ENCODE measurements at places on chromosomes 3 and 15.

DNA sequence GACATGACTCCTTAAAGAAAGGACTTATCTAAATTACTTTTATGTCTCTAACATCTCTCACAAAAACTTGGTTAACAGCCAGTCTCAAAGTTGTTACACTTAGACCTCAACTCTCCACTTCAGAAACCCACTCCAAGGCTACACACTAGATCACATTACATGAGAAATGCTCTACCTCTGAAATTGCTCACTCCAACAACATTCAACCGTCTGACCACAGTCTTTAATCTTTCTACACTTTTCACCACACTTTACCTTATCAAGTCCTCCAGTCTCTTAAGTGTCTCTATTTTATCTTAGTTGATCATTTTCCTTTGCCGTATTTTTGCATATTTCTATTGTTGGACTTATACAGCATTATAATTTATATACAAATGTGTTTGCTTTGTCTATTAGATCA, 5.8 kb downstream of the SLC12A6 start:
- DNase-seq = no peak

DNA sequence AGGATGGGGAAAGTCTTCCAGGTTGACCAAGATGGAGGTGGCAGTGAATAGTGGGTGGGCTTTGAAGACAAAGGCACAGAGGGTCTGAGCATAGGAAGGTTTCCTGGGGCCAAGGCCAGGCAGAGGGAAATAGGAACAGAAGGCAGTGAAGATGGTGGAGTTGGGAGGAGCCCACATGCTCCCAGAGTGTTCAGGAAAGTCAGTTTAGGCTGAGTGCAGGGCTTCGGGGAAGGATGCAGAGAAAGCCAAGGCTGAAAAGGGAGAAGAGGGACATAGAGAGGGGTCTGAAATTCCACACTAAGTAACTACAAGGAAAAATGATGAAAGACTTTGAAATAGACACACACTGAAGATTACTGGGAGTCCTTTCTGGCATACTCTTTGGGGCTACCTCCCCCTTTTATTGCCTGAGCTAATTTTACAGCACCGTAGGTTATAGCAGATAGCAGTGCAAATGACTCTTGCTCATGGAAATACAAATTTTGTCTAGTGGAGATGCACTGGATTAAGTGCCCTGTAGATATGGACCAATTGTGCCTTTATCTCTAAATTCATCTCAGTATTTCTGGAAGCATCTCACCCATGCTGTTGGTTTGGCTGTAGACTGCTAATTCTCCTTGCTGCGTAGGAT, 3.8 kb downstream of the CX3CR1 start:
- DNase-seq = no peak

- DNase-seq = no peak
Measured at GRCh38 chr15:63380151-63380807, 1.4 kb downstream of the CA12 start.

DNA sequence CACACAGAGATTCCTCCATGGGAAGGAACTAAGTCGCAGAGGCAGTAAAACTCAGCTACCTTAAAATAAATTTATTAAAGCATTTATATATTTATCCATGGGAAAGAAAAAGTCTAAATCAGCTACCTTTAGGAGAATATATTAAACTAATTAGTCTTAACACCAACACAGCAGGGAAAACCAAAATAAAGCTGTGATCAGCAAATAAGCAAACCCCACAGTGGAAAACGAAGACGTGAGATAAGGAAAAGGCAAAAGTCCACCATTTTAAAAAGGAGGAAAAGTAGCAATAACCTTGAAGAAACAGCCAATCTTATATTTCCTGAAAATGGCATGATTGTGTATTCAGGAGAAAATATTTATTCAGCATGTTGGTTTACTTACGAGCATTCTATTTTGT, 473.0 kb upstream of the ROBO2 start:
- no peak for DNase-seq

DNA sequence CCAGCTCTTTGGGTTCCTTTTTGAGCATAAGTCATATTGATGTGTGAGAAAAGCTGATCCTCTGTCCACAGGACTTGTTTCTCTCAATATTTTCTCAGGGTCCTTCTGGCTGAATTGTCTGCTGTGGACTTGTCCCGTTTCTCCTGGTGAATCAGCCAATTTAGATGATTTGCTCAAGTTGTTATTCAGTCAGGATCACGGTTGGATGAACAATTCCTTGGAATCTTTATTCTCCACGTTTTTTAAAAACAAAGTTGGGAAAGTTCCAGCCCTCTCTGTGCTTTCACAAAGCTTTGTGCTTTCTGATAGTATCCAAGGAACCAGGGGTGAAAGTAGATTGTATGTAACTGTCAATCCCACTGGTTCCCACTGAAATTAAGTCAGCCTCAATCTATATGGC, 61.3 kb downstream of the LRRC3B start:
- DNase-seq = no peak

DNA sequence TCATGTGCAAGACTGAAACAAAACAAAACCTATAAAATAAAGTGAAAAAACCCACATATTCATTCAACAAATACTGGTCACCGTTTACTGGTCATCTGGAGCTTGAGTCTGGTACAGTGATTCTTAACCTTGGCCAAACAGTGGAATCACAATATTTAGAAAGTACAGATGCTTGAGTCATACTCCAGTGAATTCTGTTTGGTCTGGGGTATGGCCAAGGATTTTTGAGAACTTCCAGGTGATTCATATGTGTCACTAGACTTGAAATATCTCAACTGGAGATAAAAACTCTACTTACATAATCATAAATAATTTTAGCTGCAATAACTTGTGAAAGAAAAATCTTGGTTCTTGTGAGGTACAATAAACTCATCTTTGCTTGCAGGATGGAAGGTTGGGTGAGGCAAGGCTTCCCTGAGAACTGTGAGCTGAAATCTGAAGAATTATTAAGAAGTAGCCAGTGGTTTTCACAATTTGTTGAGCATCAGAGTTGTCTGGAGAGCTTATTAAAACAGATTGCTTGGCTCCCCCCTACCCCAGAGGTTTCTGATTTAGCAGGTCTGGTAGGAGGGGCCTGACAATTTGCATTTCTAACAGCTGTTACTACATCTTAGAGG, 9.6 kb downstream of the NEK11 start:
- no peak for DNase-seq

DNA sequence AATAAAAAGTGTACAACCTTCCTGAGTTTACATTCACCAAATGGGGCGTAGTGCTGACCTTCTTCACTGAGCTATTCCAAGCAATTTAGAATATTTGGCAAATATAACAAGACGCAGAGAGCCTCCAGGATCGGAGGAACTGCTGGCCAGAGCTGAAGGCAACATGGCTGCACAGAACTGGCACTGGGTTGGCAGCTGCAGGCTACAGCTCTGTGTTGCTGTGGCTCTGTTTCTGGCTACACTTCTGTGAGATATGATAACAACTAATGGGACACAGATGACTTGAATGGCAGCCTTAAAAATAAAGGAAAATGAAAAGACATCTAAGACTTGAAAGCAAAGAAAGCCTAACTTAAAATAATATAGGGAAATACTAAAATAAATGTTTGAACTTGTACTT, 10.8 kb upstream of the SLC6A20 start:
- DNase-seq = no peak

DNA sequence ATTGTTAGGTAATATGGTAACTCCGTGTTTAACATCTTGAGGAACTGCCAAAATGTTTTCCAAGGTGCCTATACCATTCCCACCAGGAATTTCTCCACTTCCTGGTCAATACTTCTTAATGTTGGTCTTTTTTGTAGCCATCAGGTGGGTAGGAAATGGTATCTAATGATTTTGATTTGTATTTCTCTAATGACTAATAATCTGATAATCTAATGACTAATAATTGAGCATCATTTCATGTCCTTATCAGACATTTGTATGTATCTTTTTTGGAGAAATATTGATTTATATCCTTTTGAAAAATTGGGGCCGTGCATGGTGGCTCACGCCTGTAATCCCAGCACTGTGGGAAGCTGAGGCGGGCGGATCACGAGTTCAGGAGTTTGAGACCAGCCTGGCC, 38.8 kb downstream of the SLMAP start:
- DNase-seq = no peak

- DNase-seq = no peak
Measured at GRCh38 chr15:60928970-60929369, 300.1 kb downstream of the RORA start.

DNA sequence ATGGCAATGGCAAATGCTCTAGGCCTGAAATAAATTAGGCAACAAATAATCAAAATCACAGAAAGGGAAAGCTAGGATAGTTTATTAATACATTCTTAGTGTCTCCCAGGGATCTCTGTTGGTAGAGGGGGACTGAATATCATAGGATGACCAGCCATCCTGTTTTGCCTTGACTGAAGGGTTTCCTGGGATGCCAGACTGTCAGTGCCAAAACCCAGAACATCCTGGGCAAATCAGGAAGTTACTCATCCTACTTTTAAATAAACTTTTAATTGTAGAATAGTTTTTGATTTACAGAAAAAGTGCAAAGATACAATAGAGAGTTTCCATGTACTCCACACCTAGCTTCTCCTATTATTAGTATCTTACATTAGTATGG, 21.8 kb upstream of the SIAH2 start:
- DNase-seq = no peak

DNA sequence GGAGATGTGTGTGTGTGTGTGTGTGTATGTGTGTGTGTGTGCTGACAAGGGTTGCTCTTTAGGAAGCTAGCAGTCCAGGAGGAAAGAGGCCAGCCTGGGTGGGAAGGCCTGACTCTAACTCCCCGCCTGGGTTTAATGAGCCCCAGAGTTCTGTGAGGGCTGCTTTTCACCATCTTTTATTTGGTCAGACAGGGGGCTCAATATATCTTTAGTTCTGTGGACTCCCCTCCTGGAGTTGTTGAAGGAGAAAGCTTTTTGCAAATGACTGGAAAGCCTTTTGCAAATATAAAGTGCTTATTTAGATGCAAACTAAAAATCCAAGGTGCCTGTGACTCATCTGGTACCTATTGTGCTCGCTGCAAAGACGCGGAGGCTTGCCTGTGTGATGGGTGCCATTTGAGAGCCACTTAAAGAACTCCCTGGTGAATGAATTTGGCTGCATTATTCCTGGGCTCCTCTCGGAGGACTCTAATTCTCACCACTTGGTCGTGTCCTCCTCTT, 24.5 kb downstream of the DRD3 start:
- peak; percentile 88 for DNase-seq

DNA sequence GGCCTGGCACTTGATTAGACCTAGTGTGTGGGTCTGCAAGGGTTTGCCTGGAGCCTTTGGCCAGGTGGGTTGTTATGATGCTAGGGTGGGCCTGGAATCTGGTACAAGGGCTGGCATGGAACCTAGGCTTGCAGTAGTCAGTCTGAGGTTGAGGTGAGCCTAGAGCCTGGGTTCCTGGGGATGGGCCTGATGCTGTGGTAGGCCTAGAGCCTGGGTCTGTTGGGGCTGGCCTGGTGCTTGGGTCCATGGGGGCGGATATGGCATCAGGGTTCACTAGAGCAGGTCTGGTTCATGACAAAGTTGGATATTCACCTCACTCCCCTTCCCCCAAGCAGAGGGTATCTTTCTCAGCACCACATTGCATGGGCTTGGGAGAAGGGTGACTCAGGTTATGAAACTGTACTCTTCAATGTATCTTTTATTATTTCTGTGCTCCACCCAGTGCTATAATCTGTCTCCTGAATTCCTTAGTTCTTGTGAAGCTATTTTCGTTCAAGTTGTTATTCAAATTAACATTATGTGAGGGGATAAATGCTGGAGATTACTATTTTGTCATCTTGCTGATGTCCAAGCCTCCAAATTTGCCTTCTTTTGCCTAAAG, 274.4 kb downstream of the NFKBIZ start:
- no peak for DNase-seq

DNA sequence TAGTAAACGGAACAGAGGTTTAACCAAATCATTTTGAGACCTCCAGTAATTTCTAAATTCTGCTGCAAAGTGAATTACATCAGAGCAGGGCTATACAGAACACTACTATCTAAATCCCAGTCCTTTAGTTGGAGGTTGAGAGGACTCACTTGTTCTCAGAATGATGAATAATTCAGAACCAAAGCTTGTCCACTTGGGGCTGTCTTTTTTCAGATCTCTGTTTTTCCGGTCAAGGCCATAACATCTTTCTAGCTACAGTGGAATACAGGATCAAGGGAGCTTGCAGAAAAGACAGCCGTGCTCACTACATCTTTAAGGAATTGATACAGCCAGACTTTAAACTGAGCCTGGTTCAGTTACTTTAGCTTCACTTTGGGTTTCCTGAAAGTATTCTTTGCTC, 194.5 kb downstream of the EFHB start:
- DNase-seq = no peak

DNA sequence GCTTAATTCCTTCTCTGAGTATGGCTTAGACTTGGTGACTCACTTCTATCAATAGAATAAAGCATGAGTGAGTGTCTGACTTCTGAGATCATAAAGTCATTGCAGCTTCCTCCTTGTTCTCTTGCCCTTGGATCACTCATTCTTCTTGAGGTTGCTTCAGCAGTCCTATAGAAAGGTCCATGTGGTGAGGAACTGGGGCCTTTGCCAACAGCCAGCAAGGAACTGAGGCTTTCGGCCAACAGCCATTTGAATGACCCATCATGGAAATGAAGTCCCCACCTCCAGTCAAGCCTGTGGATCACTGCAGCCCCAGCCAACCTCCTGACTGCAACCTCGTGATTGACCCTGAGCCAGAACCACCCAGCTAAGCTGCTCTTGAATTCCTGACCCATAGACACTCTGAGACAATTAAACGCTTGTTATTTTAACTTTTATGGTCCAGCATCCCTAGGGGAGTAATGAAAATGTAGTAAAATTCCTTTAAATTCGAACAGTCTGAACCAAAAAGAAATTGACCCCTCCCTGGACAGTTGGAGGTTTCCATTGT, 84.5 kb downstream of the WDR76 start:
- no peak for DNase-seq

DNA sequence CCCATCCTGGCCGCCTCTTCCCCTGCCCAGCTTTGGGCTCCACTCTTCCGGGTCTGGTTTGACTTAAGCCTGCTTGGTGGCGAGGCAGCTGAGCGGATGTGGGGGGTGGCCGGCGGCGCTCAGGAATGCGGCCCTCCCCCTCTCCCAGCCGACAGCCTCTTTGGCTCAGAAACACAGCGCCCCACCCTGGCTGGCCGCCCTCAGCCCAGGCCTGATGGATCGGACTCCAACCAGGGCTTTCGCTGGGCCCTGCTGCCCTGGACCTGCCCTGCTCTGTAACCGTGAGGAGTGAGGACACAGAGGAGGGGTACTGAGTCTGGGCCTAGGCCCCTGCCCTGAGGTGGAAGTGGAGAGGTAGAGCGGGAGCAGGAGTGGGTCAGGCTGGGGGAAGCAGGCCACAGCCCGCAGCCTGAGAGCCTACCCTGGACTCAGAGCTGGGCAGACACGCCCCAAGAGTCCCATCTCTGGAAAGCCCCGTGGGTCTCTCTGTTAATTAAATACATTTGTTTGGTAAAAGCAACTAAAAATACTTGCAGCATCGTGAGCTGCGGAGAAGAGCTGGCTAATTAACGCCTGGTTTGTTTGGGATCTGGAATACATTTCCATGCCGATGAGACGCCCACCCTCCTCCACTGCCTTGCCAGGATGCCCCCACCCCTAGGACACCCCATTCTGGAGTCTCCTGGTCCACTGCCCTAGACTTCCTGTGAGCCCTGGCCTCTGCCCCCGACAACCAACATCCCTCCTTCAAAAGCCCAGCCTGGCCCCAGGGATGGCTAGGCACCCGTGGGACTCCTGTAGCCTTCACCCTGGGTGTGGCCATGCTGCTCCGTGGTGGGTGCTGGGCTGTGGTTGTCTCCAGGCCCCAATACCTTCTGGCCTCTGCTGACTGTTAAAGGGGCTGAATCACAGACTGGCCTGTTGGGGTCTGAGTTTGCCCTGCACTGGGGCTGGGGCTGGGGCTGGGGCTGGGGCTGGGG, 19.6 kb downstream of the PLXNA1 start:
- peak; percentile 58 for DNase-seq

GRCh38 chr3:67655364-67656121, 1.1 kb upstream of the SUCLG2 start:
- DNase-seq = no peak

Data from HAP-1 (cell line).